ENCODE measurements at places on chromosomes 2 and 18.

GRCh38 chr2:20145497-20146193 is 79.3 kb downstream of the SDC1 start:
- no peak for DNase-seq

DNA sequence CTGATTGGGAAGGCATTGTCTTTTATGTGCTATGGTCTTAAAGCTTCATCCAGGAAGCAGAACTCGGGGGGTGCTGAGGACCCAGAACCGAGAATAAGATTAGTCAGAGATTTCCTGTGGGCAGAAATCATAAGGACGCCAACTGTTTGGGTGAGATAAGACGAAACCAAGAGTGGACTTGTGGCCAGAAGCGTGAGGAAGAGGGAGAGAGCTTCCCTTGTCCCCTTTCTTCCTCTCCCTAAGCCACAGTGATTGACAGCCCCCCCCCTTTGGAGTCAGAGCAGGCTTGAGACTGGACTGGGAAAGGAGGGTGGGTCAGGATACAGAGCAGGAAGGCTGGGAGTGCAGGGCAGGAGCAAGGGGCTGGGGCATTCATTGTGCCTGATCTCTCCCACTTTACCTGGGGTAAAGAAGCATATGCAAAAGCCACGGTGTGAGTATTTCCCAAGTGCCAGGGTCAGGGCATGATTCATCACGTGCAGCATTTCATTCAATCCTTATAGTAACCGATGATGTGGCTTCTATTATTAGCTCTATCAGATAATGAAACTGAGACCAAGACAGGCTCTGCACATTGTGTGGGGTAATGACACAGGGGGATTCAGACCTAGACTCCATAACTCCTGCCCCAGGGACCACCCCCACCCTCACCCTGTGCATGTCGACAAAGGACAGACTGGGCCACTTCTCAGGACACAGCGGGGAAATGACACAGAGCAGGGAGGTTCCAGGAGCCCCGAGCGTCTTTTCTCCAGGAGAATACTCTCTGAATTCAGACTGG is 3.0 kb upstream of the IL1RN start:
- DNase-seq: no peak

GRCh38 chr2:215594766-215595165 is 158.9 kb upstream of the FN1 start:
- DNase-seq: no peak

- no peak for DNase-seq
These were observed 11.1 kb downstream of the OTOF start for GRCh38 chr2:26466662-26467310.

GRCh38 chr18:8242151-8242696 is 367.0 kb upstream of the RAB12 start:
- DNase-seq: no peak

DNA sequence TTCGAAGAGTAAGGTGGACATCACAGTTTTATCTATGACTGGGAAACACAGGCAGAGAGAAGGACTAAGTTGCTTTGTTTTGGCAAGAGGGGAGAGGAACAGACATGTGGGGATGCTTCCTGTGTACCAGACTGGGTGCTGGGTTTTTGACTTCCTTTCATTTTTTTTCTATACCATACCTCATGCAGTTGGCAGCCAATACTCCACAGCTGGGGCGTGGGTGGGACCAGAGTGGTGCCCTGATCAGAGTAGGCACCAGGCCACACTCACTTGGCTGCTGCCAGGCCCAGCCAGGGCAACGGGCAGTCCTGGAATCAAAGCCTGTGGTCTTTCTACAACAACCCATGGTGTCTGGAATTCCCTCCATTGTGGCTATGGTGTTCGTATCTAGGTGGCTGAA is 45.2 kb downstream of the SH3RF3 start:
- DNase-seq: no peak

DNA sequence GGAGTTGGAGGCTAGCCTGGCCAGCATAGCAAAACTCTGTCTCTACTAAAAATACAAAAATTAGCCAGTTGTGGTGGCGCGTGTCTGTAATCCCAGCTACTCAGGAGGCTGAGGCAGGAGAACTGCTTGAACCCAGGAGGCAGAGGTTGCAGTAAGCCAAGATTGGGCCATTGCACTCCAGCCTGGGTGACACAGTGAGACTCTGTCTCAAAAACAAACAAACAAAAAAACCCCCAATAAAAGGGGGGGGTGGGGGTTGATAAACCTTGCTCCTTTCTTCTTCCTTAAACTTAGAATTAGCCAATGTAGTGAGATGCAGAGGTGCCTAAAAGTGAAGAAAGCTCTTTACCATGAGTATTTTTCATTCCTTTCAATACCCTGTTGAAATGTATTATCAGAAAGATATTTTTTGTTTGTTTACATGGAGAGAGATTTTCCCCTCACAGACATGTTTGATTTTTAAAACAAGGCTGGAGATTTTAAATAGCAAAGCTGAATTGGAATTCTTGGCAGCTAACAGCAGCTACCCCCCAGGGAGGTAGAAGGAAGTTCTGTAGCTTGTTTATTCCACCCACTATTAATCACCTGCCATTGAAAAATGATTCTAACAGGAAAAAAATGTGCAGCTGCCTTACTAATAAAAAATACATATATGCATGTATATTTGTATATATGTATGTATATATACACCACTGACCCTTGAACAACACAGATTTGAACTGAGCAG is 48.6 kb downstream of the GYPC start:
- no peak for DNase-seq

GRCh38 chr2:35503311-35503710 is 852.3 kb upstream of the CRIM1 start:
- DNase-seq: no peak

DNA sequence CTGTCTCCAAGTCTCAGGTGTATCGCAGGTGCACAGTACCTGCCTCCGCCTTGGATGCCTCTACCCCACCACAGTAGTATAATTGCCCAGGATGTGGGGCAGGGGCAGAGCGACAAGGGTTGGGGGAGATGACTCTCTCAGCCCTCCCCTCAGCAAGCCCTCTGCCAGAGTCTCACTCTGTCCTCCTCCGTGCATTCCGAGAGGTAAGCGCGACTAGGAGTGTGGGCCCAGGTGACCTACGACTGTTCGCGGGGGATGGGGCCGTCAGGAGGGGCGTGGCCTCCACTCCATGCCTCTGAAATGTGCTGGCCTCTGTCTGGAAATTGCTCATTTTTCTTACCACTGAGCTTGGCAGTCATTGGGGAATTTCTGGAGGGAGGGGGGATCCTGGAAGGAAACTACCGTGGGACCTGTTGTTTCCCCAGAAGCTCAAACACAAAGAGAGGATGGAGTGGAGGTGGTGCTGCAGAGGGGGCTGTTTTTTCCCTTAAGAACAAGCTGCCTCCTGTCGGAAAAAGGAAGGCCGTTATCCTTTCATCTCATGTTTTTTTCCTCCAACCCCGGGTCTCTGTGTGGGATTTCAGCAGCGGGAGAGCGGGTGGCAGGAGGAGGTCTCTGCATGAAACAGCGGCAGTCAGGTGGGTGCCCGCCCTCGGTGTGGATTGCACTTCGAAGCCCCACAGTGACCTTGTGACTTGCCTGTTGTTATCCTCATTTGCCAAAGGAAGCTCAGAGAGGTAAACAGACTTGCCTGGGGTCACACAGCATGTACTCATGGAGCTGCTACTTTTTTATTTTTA is 13.0 kb upstream of the RALB start:
- no peak for DNase-seq

GRCh38 chr2:85769983-85770362 is 16.2 kb downstream of the ATOH8 start:
- DNase-seq: no peak

DNA sequence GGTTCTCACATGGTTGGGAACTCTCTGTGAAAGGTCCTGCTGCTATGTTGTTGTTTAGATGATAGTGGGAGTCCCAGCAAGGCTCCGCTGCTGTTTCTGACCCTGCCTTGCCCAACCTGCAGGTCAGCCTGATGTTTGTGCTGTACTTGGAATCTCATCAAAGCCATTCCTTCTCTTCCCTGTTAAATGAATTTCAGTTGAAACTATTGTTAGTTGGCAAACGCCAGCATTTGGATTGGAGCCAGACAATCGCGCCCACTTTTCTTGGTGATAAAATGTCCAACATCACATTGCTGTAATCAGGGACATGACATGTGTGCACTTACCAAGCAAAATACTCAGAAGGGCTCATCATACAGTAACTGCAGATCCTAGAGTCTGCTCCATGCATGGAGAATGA is 12.8 kb upstream of the TWSG1 start:
- no peak for DNase-seq

GRCh38 chr2:18612133-18612532 is 22.8 kb upstream of the NT5C1B start:
- no peak for DNase-seq

GRCh38 chr2:180291552-180292421 is 284.7 kb upstream of the CWC22 start:
- DNase-seq: no peak

- DNase-seq: no peak
These were observed 1.2 kb downstream of the SERTAD2 start for GRCh38 chr2:64652231-64653108.

DNA sequence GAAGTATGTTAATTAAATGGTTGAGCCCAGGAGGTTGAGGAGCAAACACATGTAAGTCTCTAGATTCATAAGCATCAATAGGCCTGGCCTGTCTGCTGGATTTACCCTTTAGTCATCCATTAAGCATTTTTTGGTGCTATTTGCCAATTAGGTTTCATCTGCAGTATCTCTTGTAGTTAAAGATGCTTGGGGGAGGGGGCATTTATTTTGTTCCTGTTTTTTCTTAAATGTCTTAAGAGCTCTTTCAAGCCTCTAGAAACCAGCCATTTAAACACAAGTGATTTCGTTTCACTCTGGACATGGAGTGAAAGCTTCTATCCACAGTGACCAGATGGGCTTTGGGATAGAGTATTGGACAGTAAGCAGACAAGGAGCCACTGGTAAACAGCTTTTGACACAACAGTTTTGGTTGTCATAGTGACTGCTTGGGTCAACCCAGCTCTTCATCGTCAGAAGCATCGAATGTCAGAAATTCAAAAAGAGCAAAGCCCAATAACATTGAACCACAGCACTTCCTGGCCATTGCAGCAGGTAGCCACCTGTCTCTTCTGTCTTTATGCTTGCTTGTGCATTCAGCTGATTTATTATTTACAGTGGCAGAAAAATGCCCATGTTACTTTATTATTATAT is 4.9 kb downstream of the QPCT start:
- no peak for DNase-seq

DNA sequence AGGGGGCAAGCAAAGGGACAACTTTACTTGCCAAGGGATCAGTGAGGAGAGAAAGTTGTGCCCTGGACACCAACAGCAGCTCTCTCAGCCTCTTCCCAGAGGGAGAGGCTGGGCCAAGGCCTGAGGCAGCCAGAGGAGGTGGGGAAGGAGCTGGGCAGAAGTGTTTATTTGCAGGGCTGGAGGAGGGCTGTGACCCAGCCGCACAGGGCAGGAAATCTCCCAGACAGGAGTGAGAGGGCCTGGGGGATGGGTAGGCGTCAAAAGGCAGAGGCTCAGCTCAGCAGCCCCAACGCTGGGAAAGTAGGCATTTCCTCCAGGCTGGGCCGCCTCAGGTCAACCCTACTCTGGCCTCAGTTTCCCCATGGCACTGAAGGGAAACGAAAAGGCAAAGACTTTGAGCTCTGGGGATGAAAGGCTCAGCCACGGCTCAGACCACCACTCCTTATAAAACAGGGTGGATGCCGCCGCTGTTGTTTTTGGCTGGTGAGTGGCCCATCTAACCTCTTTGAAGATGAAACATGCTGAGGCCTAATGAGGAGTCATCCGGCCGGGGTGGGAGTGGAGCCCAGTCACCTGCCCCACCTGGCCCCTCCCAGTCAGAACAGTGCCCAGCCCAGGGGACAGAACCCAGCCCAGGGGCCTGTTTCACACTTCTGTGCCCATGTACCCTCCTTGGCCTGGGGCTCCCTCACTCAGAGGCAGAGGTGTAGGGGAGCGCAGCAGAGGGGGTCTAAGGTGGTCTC is 21.9 kb upstream of the SEMA4C start:
- no peak for DNase-seq

DNA sequence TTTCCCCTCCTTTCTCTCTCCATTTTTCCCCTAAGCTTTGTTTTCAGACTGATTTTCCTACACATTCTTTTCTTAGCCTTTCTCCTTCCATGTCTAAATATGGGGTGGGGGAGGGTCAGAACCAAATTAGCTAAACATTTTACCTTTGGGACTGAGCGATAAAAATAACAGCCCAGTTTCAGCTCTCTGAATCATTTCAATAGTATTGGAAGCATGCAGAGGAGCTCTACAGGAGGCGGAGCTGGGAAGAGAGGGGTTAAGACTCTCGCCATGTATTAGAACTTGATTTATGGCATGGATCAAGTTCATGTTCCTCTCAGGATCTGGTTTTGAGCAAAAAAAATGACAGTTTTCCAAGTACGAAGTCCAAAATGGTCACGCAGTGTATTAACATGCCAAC is 109.1 kb downstream of the CPO start:
- DNase-seq: no peak

DNA sequence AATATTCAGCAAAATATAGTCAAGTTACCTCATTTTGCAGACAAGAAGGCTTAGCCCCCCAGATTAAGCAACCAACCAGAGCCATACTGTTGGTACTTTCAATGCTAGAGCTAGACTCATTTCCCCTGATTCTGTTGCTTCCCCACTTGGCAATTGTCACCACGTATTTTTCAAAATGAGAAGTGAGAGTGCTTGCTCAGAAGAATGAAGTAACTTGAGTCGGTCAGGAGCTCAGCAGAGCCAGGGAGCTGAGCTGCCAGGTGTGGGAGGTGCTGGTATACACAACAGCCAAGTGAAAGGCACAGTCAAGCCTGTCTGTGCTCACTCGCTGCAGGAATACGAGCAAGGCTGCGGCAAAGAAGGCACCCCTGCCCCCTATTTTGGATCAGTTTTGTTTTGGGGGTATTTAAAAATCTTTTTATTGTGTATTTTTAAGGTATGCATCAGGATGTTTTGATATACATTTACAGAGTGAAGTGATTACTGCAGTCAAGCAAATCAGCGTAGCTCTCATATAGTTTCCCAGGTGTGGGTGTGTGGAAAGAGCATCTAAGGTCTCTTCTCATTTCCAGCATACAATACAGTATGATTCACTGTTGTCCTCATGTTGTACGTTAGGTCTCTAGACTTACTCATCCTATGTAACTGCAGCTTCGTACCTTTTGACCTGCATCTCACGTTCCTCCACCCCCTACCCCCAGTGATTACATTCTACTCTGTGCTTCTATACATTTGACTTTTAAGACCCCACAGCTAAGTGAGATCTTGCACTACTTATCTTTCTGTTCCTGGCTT is 62.4 kb downstream of the MRPS9 start:
- DNase-seq: no peak

DNA sequence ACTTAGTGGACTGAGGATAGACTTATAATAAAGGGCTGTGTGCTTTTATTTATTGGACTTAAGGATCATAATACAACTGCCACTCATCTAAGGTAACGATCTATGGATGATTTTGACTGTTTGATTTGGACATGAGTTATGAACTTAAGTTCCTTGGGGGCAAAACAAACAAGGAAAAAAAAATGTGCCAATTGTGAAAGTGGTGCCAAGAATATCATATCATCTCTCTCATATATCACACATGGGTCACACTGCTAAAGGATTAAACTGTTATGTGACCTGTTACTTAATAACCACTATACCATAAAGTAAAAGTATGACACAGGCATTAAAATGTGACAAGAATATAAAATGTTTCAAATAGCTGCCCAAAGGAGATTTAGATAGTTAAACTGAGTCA is 886.3 kb downstream of the ERBB4 start:
- DNase-seq: peak; percentile 19
